ENCODE measurements at places on chromosomes 13 and 19.

DNA sequence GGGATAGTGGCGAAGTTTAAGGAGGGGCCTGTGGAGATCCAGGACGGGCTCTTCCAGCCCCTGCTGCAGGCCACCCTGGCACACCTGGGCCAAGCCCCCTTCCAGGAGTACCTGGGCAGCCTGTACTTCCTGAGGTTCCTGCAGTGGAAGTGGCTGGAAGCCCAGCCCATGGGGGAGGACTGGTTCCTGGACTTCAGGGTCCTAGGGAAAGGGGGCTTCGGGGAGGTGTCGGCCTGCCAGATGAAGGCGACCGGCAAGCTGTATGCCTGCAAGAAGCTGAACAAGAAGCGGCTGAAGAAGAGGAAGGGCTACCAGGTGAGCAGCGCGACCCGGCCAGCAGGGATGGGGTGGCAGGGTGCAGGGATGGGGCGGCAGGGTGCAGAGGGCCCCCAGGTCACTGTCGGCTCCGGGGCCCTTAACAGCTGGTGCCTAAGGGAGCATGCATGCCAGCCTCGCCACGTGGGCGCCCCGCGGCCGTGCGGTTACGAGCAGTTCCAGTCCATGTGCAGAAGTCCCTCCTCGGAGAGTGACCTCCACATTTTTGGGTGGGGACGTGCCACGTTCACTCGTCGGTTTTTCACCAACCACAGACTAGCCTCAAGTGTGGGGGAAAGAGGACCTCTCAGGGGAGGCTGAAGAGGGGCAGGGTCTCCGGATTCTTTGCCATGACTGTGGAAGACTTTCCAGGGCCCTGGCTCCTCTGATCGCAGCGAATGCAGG lies 912 bp downstream of the GRK1 start:
- DNase-seq: no peak

DNA sequence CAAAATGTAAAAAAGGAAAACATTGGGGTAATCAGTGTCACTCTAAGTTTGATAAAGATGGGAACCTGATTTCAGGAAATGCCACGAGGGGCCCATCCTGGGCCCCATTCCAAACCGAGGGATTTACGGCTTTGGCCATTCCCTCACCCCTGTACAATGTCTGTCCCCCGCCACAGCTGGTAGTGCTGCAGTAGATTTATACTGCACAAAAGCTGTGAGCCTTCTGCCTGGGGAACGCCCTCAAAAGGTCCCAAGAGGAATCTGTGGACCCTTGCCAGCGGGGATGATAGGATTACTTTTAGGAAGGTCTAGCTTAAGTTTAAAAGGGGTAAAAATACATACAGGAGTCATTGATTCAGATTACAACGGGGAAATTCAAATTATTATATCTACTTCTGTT lies 173.4 kb upstream of the SGCG start:
- no peak for DNase-seq

DNA sequence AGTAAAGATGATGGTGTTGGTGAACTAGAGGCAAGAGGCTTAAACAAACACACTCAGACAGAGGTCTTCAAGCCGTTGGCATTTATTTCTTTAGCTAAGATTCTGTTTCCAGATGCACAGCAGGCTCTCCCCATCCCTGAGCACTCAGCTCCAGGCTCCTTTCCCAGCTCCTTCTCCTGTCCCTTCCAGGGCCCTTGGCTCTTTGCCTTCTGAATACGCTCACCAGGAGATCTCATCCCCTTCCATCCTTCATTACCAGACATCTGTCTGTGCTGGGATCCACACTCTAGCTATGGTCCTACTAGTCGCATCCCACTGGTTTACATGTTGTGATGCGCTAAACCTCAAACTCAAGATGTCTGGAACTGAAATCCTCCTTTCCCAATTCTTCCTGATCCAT lies 25.3 kb upstream of the DOCK9 start:
- DNase-seq: no peak

GRCh38 chr19:49987159-49987698 lies 26.3 kb upstream of the SIGLEC11 start:
- peak; percentile 89 for DNase-seq

GRCh38 chr13:49649244-49649962 lies 21.1 kb downstream of the ARL11 start:
- DNase-seq: peak; percentile 23

- DNase-seq: peak; percentile 88
These were observed at the start of gene STXBP2 for GRCh38 chr19:7636691-7637373. STXBP2 (plus strand) TSS chr19:7637110; CDS start chr19:7637150, 40 bp downstream.

DNA sequence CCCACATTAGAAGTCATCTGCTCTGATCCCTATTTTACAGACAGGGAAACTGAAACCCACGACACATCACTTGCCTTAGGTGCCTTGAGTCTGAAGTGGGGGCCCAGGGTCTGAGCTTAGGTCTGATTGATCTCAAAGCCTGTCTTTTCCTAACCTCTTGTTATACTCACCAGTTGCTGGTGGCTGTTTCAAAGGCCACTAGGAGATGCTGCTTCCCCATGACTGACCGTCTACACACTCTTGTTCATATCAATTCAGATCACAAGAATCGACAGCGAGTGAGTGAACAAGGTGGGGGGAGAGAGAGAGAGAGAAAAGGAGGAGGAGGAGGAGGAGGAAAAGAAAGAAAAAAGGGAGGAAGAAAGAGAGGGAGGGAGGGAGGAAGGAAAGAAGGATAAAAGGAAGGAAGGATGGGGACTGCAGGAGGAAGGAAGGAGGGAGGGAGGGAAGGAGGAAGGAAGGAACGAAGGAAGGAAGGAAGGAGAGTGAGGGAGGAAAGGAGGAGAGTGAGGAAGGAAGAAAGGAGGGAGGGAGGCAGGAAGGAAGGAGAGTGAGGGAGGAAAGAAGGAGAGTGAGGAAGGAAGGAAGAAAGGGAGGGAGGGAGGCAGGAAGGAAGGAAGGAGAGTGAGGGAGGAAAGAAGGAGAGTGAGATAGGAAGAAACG lies 3.3 kb downstream of the OR10H1 start:
- DNase-seq: peak; percentile 62

DNA sequence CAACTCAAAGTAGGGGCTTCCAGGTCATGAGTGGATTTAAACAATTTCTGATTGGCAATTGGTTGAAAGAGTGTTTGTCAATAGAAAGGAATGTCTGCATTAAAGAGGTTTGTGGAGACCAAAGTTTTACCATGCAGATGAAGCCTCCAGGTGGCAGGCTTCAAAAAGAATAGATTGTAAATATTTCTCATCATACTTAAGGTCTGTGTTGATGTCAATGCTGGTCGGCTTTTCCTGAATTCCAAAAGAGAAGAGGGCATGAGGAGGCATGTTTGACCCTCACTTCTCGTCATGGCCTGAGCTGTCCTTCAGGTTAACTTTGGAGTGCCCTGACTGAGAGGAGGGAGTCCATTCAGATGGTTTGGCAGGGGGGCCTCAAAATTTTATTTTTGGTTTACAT lies 125.4 kb upstream of the RFC3 start:
- DNase-seq: no peak

- no peak for DNase-seq
These were observed 924 bp downstream of the TNFSF13B start for GRCh38 chr13:108270442-108270841.

DNA sequence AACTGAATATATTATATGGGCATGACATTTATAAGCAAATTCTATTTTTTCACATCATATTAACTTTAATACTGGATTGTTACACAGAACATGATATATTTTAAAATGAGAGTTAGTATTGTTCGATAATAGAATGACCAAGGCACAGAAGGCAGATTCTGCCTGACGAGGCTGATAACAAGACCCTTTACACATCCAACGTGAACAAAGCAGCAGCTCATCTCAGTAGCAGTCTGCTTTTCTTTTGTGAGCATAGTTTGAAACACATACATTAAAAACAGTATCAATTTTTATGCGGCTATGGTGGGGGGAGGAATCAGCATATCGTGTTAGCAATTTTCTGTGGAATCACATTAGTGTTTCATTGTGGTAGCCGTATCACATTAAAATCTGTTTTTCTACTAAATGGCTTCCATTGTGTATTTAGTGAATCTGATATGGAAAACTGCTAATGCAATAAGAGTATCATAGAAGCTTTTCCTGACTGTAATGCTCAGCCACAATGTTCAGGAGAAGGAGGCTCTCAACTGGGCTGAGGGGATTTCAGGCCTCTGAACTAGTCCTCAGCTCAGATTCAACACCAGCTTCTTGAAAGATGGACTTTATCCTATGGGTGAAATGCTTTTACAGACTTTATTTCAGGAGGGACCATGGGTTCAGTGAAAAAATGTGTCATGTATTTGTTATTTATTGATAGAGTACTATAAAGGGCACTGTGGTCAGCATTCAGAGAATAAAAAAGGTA lies 4.0 kb downstream of the SMAD9 start:
- DNase-seq: no peak

- peak; percentile 64 for DNase-seq
These were observed 1.1 kb downstream of the PPP1R12C start for GRCh38 chr19:55116232-55116858.

All from kidney tubule cell (primary cell).